ENCODE measurements at places on chromosomes 1 and 21.

GRCh38 chr1:248821101-248821500 lies 4.6 kb downstream of the SH3BP5L start:
- DNase-seq = no peak

GRCh38 chr1:44672254-44672955 lies 1.9 kb downstream of the TMEM53 start:
- DNase-seq = no peak

GRCh38 chr1:23249787-23250454 lies 32.6 kb upstream of the HTR1D start:
- DNase-seq = no peak

DNA sequence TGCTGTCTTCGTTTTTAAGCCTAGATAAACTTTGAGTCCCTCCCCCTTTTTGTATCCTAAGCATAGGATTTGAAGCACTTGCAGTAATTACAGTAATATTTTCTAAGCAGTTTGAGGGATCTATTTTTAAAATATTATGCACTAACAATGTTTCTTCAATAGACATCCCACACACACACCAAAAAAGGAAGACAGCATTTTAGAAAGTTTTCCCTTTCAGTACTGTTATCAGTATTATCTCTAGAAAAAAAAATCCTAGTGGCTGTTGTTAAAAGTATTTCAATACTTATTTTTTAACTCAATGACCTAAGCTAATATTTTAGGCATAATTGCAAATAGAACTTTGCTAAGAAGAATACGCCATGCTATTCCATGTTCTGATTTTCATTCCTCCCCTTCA lies 15.1 kb downstream of the MCOLN3 start:
- no peak for DNase-seq
